ENCODE measurements at places on chromosomes 2 and 18.

DNA sequence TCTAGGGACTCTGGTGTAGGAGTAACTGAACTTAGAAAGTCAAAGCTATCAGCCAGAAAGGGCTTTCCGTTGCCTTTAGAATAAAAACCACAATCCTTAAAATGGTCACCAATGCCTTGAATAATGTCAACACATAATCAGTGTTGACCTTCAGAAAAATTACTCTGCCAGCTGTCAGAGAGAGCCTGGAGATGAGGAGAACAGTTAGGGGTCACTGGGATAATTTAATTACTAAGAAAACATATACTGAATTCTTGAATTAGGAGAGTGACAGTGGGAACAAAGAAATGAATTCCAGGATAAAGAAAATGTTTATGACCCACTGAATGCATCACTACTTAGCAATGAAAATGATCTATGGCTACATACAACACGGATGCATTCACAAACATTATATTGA, 23.4 kb upstream of the UGP2 start:
- DNase-seq = no peak

GRCh38 chr2:67304300-67304890, 92.7 kb upstream of the ETAA1 start:
- no peak for DNase-seq

DNA sequence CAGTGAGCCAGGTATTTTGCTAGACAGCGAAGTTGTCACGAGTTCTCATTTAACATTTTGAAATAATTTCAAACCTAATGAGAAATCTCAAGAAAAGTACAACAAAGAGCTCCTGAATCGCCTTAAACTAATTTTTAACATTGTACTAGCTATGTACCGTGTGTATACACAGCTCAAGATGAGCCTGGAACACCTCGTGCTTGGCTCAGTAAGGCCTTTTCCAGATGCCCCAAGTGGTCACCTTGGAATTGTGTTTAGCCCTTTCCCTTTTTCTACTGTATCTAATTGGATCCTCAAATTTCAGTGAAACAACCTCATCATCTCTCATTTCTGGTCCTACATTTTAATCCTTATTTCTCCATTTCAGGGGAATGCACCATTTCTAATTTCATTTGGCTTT, 7.2 kb downstream of the PTPN4 start:
- DNase-seq = no peak

DNA sequence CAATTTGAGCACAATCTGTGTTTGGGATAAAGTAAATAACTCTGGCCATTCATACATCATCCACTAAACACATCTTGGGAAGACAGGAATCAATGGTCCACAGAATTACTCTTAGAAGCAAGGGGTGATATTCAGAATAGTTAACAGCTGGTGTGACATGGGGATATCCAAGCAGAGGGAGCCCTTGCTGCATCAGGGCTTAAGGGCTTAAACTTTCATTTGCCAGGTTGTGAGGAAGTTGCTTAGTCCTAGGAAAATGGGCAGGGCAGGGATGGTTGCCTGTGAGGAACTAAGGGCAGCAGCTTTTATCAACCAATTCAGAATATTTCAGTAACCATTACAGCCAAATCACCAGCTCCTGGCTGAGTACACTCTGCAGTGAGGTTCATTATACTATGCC, 2.0 kb upstream of the ITGA6 start:
- no peak for DNase-seq

DNA sequence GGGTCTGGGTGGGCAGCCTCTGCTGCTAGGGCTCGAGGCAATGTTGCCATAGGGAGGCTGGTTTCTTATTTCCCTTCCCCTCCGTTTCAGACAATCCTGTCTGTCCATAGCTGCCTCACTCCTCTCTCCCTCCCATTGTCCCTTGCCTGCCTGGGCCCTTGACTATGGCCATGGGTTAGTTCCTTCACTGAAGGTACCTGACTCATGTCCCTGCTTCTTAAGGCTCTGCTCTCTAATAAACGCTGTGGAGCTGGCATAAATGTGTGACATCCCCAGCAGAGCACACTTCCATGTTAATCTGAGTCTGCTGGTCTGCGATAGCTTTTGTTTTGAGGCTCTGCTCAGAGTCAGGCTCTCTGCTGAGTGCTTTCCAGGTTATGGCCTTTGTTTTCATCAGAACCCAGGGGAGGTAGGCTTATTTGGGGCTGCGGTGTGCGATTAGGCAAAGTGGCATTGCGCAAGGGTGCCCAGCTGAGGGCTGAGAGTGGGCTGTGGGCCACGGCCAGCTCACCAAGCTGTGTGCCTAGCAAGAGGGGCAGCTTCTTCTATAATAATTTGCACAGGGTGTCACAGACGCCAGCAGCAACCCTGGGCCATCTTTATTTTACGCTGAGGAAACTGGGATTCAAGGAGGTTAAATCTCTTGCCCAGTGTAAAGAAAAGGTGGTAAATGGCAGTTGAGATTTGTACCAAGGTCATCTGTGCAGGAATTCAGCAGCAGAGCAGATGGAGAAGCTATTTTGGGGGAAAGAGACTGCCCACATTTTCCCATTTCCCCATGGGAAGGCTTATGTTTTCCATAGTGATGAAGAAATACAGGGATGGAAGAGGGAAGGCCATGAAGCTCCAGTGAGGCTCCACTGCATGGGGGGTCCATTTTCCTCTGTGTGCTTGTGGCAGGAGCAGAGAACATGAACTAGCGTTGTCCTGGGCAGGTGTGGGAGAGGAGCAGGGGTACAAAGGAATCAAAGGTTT, 25.6 kb downstream of the MRPL33 start:
- no peak for DNase-seq

DNA sequence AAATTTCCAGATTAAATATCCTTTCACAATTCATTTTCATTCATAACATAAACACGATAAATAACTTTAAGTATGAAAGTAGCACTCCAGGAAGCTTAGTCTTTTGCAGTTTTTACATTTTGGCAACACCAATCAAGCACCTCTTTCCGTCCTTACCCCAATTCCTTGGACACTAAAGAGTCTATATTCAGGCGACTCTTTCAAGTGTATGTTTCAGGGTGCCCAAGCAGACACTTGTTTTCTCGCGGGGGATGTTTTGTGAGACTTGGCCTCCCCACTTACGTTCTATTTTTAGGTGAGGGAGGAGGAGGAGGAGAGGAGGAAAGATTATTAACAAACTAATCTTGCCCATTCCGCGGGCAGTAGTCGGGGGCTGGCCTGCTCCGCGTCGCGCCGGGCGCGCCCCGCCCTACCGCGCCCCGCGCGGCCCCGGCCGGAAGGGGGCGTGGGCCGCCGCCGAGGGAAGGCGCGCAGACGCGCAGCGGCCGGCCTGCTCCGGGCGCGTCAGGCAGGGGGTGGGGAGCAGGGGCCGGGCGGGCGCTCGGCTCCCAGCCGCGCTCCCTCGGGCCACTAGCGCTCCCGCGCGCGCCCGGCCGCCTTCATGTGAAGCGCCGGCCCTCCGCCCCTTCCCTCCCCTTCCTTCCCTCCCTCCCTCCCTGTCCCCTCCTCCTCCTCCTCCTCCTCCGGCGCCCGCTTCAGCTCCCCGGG, at the start of gene ITPRID2:
TSS of gene ITPRID2 (plus strand) at position 473 of the 708 bp plus-strand sequence. CDS start 337 bp downstream, outside the sequence.
- peak; percentile 68 for DNase-seq

- DNase-seq = no peak
Observed at GRCh38 chr2:42693013-42693615, 70.8 kb downstream of the OXER1 start.

- DNase-seq = no peak
Observed at GRCh38 chr18:23529604-23530003, 26.3 kb downstream of the RMC1 start.

DNA sequence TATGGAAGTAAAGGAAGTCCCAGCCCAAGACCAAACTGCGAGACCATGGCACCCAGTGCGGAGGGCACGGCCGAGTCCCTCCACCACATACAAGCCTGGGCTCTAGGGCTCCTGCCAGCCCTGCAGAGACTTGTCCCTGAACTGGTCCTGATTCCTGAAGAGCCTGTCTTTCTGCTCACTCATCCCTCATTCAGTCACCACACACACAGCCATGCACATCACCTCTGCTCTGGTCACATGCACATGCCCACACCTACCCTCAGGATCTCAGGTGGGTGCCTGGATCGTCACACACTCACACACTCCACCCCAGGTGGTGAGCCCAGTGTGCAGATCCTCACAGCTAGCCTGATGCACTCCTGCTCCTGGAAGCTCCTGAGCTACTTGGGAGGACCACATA, 71.4 kb upstream of the LAPTM4A start:
- DNase-seq = no peak

DNA sequence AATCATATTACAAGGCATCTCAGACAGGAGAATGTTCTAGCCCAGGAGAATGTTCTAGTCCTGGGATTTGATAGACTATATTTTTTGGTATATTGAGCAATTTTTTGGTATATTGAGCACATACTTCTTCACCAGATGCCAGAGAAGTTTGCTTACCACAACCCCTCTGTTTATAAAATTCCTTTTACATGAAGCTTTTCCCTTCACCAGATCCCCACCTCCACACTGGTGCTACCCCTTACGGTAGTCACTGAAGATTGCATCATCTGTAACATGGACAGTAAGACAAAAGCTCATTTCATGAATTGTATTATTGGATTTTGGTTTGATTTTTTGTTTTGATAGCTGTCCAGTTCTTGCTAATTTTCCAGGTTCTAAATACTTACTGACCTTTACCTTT, 7.2 kb upstream of the HNMT start:
- DNase-seq = peak; percentile 64

DNA sequence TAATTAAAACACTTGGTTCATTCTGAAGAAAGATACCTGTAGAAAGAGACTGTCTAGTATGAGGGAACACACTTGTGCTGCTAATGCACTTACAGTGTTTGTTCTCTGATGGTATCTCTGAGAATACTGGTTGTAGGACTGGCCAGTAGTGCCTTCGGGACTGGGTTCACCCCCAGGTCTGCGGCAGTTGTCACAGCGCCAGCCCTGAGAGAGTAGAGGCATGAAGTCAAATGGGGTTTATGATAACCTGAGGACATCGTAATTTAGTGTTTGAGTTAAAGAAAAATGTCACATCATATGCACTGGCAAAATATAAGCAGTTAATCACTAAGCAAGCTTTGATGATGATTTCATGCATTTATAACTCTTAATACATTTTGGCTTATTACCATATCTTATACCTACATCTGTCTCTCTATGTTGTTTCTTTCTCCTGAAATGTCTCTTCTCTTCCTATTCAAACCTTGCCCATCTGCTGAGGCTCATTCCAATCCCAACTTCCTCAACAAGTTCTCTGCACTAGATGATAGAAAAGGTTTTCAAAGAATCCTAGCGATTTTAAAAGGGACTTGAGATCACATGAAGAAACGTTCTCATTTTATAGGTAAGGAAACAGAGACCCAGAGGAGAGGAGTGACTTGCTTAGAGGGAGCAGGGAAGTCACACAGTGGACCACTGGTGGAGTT, 50.2 kb downstream of the ATIC start:
- DNase-seq = no peak

GRCh38 chr2:28835781-28836180, 25.1 kb downstream of the SPDYA start:
- no peak for DNase-seq

GRCh38 chr2:100193291-100193710, 50.9 kb upstream of the AFF3 start:
- no peak for DNase-seq

- DNase-seq = no peak
Observed at GRCh38 chr2:28895189-28895893, 874 bp downstream of the WDR43 start.

- no peak for DNase-seq
Observed at GRCh38 chr2:110858135-110858725, 125.9 kb downstream of the ACOXL start.

- no peak for DNase-seq
Observed at GRCh38 chr2:85644909-85645308, 23.1 kb downstream of the SFTPB start.

- DNase-seq = peak; percentile 31
Observed at GRCh38 chr2:12176623-12177454, 430.4 kb downstream of the LPIN1 start.

GRCh38 chr2:85828725-85829124, 60.1 kb downstream of the ST3GAL5 start:
- DNase-seq = no peak

DNA sequence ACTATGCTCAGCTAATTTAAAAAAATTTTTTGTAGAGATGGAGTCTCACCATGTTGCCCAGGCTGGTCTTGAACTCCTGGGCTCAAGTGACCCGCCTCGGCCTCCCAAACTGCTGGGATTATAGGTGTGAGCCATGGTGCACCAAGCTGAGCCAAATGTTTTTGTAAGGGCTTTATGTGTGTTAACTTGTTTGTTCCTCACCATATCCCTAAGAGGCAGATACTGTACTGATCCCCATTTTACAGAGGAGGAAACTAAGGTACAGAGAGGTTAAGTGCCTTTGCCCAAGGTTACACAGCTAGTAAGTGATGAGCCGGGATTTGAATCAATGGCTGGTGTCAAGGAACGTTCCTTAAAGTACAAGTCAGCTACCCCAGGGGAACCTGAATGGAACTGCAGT, 85.3 kb upstream of the KLF7 start:
- DNase-seq = no peak

GRCh38 chr2:33204945-33205344, 258.2 kb downstream of the LTBP1 start:
- no peak for DNase-seq

DNA sequence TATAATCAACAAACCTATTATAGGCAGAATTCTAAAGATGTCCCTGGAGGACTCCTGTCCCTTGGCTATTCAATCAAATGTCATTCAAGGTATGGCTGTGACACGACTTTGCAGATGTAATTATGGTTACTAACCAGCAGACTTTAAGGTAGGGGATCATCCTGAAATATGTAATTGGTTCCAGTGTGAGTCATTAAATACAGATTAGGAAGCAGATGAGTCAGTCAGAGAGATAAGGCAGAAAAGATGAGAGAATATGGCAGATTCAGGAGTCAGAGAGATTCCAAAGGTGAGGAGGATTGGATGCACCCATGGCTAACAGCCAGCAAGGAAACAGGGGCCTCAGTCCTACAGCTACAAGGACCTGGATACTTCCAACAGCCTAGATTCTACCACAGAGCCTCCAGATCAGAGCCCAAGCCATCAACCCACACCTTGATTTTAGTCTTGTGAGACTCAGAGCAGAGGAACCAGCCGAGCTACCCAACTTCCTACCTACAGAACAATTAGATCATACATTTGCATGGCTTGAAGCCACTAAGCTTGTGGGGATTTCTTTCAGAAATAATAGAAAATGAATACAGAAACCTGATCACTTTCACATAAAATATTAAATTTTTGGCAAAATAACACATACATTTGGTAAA, 11.2 kb upstream of the PROM2 start:
- DNase-seq = no peak

- DNase-seq = no peak
Observed at GRCh38 chr18:49976795-49977560, 163.6 kb upstream of the ACAA2 start.

GRCh38 chr2:222468346-222468745, 44.0 kb downstream of the SGPP2 start:
- DNase-seq = no peak

GRCh38 chr18:80037869-80038630, 3.8 kb downstream of the RBFA start:
- DNase-seq = no peak

GRCh38 chr2:28499282-28499681, 3.4 kb downstream of the PLB1 start:
- no peak for DNase-seq

DNA sequence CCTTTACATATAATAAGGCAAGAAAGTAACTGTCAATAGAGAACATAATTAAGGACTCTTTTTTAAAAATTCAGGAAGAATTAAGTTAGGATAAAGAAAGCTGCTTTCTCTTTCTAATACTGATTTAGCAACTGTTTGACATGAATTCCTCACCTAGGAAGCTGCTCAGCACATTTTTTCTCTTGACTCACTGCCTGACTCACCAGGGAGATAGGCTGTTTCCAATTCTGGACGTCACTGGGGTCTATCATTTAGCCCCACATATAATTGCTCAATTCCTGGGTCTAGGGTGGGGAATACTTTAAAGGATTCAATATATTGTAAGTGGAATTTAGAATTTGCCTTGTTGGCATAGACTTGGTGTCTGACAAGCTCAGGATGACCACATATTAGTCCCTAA, 50.8 kb upstream of the UGP2 start:
- peak; percentile 79 for DNase-seq
